Natural killer cell (primary cell): ENCODE measurements at places on chromosomes 6 and 20. TPM values are rescaled to one million over a fixed set of nuclear protein-coding genes. Genes with fewer than 3 reads are reported as not detected.

DNA sequence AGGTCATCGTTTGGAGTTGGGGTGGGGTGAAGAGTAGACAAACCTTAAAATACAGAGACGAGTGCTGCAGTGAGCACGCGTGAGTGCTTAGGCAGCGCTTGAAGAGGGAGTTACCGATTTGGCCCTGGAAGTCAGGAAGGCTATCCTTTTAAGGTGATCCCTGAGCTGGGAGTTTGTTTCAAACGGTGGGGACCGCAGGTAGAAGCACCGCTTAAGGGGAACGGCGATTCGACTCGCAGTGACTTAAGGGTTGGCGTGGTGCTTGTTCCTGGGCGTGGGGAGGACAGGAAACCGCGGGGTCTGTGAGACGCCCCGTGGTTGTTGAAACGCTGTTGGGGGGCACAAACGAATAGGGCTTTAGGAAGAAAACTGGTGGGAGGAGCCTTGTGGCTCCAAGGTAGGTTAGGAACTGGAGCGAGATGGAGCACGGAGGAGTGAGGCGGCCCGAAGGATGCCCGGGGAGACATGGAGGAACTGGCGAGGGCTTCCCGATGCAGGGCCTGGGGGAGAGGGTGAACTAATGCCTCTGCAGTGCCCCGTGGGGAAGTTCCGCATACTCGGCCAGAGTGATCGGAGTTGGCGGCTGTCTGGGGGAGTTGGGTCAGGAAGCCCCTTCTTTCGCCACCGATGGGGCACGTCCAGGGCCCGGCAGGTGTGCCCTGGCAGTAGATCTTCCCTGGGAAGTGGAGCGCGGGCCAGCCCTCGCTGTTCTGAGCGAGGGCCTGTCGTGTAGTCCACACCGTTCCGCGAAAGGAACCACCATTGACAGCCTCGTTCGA, 1.3 kb upstream of the CDYL start:
- peak; percentile 40 for DNase-seq

- no peak for DNase-seq
Observed at GRCh38 chr20:46978951-46979491, 84.4 kb downstream of the EYA2 start.

GRCh38 chr6:8780653-8781052, 345.3 kb upstream of the SLC35B3 start:
- no peak for DNase-seq

DNA sequence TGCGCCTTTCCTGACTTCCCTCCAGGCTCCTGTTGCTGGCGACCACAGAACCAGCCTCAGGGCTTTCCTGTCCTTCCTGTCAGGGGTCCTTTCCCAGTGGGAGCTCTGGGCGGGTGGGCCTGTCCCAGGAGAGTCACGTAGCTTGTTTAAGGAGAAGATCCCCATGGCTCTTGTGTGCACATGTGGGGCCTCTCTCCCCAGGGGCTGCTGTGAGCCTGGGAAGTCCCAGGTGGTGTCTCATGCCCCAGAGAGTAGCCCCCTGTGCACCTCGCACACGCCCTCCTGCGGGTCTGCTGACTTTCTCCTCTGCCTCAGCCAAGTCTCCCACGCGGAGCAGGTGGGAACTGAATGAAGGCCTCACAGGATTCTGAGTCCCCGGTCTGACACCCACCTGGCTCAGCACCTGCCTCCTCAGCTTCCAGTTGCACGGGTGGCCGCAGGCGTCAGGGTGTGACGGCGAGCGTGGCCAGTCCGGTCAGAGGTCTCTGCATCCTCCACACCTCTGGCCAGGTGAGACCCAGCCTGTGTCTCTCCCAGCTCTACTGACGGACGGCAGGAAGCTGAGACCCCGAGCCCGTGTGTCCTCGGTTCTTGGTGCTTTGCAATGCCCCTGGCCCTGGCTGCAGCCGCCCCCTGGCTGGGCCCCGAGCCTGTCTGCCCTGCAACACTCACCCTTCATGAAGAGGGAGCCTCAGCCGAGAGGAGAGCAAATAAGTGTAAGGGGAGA, 5.6 kb upstream of the NKAIN4 start:
- DNase-seq = no peak

Gene LY86
- 2.2 TPM for total RNA-seq

Gene NCOA7
- 37.3 TPM for total RNA-seq

Gene OR2H2
- not detected for total RNA-seq
